ENCODE measurements at places on chromosomes 7 and 10. TPM values are rescaled to one million over a fixed set of nuclear protein-coding genes. Genes with fewer than 3 reads are reported as not detected.

CAPZA2 gene
- 127 TPM for total RNA-seq

- no peak for DNase-seq
These were observed 33.9 kb downstream of the FAM107B start for GRCh38 chr10:14740684-14741247.

GRCh38 chr7:47380325-47381133 lies 201.4 kb downstream of the TNS3 start:
- DNase-seq: no peak

FZD8 gene
- total RNA-seq: 1.7 TPM

DNA sequence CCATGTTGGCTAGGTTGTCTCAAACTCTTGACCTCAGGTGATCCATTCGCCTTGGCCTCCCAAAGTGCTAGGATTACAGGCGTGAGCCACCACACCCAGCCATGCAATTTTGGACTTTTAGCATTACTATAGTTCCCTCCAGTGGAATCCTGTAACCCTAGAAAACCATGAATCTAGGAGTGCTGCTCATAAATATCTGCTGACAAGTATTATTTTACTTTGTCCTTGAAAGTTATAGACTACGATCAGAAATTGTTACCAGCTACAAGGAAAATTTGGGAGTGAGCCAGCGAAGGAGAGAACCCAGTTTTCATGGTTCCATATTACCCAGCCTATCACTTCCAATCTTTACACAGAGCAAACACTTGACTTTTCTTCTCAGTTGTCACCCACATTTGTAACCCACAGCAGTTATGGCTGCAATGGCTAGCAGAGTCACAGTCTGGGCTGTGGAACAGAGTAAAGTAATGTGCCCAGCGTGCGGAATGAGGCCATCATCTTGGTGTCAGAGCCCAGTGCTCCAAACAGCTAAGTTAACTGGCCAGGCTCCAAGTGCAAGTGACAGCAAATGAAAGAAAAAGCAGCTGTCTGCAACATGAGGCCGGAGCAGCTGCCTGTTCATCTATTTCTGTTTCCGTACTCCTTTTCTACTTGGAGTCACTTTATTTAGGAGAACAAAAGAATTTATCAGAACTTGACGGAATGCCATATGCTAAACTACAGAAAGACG lies 29.9 kb downstream of the ZC3HC1 start:
- no peak for DNase-seq

Measured in naive thymus-derived CD4-positive, alpha-beta T cell (primary cell).